ENCODE measurements at places on chromosomes 1 and 21. TPM values are rescaled to one million over a fixed set of nuclear protein-coding genes. Genes with fewer than 3 reads are reported as not detected.

The AIRE gene
- polyA plus RNA-seq: 0.11 TPM

The RPL11 gene
- polyA plus RNA-seq: 3,072 TPM

The S100A12 gene
- 1.7 TPM for polyA plus RNA-seq

The NECTIN4 gene
- polyA plus RNA-seq: not detected

The MROH7 gene
- 9.8 TPM for polyA plus RNA-seq

Data from muscle of leg (tissue), 16 donors.